Cardiac fibroblast (primary cell): ENCODE measurements at places on chromosomes 7 and 10.

- DNase-seq: peak; percentile 8
These were observed 24.6 kb downstream of the GATA3 start for GRCh38 chr10:8079126-8079525.

- DNase-seq: no peak
These were observed 76.8 kb downstream of the TFEC start for GRCh38 chr7:115953592-115954255.

GRCh38 chr10:75773813-75774782 is 342.7 kb downstream of the LRMDA start:
- no peak for DNase-seq

GRCh38 chr7:116524609-116525297 is at the start of gene CAV1:
Gene CAV1, plus strand, starts transcription at chr7:116525036. Its CDS starts 27 bp downstream, at chr7:116525063.
- peak; percentile 96 for DNase-seq

DNA sequence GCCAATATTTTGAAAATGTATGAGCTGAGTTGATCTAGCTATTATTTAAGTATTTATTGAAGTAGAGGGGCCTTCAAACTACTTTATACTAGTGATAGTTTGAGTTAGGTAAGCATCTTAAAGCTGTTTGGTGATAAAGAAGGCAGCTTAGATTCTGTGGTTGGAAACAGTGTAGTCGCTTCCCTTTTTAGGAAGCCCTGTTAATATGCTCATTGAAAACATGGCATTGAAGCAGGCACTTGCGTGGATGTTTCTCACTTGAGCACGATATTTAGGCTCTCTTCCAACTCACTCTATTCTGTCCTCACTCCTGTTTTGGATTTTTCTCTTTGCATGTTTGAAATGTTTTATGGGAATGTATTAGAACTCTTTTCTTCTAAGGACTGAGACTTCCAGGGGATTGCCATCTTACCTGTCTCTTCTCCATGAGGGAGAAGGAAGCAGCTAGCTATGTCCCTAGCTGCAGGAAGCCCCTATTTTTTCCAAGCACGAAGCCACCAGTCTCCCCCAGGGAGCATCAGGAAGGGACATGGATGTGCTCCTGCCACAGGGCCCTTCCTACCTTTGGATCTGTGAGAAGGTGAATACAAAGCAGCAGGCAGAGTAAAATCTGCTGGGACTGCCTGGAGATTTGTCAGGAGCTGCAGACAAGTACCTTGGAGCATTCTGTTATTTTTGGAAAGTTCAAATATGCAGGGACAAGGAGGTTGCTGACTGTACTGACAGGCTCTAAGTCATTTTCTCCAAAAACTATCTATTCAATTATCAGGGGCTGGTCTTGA is 22.0 kb upstream of the BMPR1A start:
- DNase-seq: no peak

DNA sequence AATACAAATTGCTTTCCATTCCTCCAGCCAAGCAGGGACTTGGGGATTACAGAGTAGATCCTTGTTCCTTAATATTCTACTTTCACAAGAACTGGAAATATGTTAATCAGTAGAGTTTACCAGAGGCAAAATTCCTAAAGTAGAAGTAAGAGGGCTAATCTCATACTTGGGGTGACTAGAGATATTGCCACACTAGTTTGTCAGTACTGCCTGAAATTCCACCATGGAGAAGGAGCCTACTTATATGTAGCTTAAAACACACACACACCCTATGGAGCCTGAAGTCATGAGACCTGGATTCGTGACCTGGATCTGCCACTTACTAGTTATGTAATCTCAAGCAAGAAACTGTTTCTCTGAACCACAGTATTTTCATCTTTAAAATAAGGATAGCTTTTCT is 33.9 kb downstream of the STRIP2 start:
- DNase-seq: peak; percentile 34

DNA sequence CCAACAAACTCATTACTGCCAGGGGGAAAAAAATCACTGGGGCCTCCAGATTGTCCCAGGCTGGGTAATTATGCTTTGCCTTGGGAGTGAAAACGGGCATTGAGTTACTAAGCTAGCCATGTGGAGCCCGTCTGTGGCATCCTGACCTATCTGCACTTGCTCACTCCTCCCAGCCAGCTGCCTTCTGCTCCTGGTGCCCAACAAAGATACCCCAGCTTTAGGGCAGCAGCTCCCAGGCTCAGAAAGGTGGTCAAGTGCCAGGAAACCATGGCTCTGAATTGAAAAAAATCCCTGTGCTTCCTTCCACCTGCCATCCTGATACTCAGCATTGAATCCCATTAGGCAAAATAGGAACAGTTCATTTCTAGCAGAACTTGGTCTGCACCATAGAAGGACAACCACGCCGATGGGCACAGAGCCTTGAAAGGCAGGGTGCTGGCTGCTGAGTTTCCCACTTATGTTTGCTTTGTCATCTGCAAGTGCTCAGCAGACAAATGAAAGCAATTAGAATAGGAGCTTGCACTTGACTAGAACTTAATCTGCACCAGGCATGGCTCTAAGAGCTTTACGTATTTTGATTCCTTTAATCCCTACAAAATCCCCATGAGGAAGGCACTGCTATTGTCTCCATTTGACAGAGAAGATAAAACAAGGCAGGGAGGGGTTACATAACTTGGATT is 42.8 kb downstream of the HSPA12A start:
- no peak for DNase-seq
